Stimulated activated CD8-positive, alpha-beta memory T cell treated with anti-CD3 and anti-CD28 coated beads, Interleukin-7, amount 100 ng/mL, for 24 hours (primary cell): ENCODE measurements at places on chromosomes 7 and 10.
A peak's percentile ranks its signal among the peaks of the same experiment; 100 is the strongest.

GRCh38 chr10:112990271-112990670 lies 40.2 kb downstream of the TCF7L2 start:
- DNase-seq, result no peak

DNA sequence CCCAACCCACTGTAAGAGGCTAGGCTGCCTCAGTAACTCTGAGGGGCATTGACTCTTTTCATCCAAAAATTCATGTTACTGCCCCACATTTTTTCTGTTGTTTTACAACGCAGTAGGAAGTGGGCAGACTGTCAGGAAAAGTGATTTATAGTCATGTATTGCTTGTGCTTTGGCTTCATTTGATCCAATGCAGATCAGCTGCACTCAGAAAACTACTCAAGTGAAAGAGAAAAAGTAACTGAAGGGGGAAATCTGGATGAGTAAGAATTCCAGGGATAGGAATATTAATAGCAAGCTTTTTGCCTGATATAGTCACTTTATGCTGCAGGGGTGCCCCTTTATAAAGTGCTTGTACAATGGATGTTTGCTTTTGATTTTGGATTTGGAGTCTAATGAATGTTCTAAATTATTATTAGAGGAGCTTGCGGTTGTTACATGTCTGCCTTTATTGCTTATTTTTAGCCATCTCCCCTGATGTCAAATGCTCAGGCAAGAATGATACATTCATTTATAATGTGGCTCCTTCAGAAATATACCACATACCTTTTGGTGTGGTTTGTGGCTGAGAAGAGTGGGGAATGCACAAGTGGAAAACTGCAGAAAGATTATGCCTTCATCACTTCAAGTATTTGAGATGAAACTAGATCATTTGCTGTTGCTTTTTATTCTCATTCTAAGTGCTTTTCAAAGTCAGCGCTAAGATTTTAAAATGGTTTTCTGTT lies 86.1 kb downstream of the EGFR start:
- DNase-seq, result no peak

GRCh38 chr10:6178581-6178980 lies 24.2 kb upstream of the PFKFB3 start:
- DNase-seq, result no peak

- no peak for DNase-seq
Observed at GRCh38 chr7:106063024-106063423, 49.1 kb downstream of the SYPL1 start.

- DNase-seq, result no peak
Observed at GRCh38 chr10:101133489-101134298, 2.6 kb downstream of the TLX1 start.

- DNase-seq, result no peak
Observed at GRCh38 chr7:82056282-82056681, 286.4 kb upstream of the HGF start.

- no peak for DNase-seq
Observed at GRCh38 chr10:55550236-55550635, 749.2 kb upstream of the PCDH15 start.

DNA sequence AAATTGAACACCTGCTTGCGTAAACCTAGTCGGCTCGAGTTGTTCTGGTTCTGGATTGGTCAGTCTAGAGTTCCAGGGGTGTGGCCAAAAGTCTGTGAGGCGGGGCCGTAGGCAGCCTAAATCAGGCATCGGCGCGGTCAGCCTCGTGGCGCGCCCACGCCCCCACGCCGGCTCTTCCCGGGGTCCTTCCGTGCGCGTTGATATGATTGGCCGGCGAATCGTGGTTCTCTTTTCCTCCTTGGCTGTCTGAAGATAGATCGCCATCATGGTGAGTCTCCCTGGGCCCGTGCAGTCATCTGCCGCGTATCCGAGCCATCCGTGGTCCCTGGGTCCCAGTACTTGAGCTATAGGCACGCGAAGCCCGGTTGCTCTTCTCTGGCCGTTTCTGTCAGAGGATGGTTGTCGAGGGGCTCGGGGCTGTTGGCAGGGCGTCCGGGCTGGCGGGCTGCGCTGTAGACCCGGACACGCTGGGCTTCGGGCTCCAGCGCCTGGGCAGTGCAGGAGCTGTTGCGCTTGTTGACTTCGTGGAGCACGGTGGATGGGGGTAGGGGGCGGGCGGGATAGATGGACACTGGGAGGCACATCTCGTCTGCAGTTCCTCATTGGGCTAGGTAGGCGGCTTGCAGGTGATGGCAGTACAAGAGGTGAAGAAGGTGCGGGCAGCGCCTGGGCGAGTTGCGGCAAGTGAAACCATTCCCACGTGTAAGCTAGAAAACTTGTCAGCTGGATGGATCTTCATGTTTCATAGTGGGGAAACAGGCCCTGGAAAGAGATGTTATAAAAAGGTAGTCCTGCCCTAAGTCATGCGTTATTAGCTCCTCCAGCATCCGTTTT lies at the start of gene RPS24:
Gene RPS24 (plus strand): TSS at position 227 of the 834 bp plus-strand sequence. CDS start 39 bp downstream, at position 266.
- peak; percentile 85 for DNase-seq

DNA sequence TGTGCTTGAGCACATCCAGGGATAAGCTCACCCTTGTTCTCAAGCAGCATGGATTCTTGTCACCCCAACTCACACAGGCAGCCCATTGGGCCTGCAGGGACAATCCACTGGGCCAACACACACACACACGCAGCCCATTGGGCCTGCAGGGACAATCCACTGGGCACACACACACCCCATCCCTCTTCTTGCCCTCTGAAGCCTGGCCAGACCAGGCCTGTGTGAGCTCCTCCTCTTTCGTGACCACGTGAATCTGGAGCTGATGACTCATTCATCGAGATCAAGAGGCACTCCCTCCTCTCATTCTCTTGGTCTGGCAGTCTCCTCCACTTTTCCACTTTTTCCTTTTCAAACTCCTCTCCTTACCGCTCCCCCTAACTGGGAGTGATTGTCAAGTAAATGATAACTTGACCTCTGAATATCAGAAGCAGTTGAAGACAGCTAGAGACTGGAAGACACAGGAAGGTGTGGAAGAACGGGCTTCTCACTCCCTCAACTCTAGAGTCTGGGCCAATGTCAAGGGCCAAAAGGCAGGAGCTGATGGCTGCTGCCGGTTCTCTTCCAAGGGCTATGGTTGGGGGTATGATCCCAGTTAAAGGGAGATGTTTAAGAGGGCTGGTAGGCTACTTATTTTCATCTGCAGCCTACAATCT lies 89.7 kb downstream of the HIPK2 start:
- no peak for DNase-seq

GRCh38 chr10:114195079-114195478 lies 15.9 kb downstream of the TDRD1 start:
- DNase-seq, result no peak

- no peak for DNase-seq
Observed at GRCh38 chr10:11074536-11075267, 57.0 kb downstream of the CELF2 start.

- no peak for DNase-seq
Observed at GRCh38 chr7:1242606-1243289, 10.1 kb downstream of the UNCX start.

DNA sequence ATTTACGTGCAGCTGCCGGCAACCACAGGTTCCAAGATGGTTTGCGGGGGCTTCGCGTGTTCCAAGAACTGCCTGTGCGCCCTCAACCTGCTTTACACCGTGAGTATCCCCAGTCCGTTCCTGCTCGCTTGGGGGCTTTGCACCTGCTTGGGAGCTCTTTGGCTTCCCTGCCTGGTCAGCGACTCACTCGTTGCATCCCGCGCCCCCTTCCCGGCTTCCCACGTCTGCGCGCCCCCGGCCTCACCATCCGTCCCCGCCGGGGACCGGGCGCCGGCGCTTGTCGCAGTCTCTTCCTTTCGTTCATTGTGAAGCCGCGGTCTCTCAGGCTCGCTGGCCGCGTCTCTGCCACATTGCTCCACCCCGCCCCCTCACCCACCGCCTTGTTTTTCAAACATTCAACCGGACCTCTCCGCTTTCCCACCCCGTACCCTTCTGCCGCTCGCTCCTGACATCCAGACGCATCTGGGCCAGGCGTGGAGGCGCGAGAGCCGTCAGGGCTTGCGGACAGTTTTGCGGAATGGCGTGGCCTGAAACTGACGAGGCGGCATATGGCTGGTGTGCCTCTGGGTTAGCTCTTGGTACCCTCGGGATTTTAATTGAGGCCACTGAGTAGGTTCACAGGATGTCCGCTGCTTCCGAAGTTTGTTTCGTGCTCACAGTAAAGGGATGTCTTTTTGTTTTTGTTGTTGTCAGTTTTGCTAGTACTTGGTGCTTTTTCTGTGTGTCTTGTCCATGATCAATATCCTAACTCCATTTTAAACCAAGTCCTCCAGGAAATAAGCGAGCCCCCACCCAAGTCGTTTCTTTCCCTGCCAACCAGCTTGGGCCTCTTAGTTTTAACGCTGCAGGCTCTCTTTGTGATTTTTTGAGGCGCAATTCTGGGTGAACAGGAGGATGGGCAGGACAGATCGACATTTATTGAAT lies 639 bp downstream of the TSPAN13 start:
- no peak for DNase-seq

DNA sequence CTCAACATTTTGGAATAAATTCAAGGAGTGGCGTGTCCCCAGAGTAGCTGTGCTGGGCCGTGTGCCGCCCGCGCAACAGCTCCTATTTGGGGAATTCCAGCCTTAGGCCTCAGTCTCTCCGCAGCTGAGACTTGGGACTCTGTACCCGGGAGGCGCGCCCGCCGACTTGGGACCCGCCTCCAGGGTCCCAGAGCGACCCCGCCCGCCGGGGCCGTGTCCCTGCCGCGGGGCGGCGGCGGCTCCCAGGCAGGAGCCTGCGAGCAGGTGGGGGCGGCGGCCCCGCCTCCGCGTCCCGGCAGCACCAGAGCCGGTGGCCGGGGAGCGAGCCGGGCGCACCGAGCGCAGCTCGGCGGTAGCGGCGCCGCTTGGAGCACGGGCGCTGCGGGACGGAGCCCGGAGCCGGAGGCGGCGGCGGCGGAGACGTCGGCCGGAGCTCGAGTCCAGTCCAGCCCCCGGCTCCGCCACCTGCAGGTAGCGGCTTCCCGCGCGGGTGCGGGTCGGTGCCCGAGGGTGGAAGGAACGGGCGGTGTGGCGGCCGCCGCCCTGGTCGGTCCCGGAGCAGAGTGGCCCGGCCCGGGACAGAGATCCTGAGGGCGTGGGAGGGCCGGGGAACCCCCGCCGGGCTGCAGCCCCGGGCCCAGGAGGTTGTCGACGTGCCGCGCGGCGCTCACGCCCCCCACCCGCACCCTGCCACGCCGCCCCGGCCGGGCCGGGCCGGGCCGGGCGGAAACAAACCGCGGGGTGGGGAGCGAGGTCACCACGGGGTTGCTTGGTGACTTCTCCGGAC lies at the start of gene WIPF3:
Gene WIPF3 (plus strand): TSS at position 301 of the 787 bp plus-strand sequence. CDS start 28,217 bp downstream, outside the sequence.
- no peak for DNase-seq

- no peak for DNase-seq
Observed at GRCh38 chr7:46559194-46559832, 638.2 kb upstream of the IGFBP3 start.

DNA sequence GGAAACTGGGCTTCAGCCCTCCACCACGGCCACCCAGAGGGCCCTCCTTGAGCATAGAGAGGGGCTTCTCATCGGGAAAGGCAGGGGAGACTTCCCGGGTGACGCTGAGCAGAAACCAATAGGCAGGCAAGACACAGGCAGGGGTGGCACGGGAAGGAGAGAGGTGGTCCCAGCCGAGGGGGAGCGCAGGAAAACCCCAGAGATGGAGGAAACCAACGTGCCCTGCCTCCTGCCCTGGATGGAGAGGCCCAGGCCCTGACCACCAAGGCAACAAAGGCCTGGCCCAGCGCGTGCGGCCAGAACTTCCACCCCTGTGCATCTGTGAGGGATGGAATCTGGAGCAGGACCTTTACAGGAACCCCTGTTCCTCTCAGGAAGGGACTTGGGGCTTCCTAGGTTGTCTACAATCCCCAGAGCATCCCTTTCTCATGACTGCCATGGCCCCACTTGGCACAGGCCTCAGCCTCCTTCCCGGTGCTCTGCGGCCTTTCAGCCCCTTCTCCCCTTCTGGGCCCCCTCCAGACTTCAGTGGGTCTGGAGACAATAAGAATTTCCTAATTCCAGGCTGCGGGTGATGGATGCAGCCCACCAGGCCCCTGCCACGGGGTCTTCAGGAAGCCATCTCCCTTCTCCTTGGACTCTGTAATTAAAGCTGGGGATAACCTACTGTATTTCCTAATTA lies 137.0 kb upstream of the RET start:
- no peak for DNase-seq

DNA sequence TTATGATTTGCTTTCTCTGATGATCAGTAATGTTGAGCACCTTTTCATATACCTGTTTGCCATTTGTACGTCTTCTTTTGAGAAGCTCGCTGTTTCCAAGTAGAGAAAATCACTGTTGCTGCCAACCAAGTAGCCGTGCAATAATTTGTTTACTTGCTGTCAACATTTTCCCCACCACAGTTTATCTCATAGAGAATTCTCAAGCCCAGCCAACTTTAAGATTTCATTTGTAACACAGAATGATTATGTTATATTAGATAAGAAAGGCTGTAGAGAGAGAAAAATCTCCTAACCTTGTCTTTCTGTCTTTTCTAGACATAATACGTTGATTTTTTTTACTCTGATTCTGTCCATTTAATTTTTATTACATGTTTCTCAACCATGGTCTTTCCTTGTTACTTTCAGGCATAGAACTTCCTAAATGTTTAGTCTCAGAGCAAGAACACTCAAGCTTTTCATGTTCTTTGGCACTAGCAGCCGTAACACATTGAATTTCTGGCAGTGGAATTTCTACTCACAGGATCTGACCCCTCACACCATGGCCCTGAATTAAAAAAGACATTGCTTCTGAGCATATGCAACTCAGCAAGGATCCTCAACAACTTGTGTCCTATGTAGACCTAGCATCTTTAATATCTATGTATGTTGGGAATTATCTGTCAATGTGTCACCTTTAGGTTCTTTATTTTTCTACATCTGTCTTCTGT lies 23.1 kb downstream of the RPA3 start:
- DNase-seq, result no peak

DNA sequence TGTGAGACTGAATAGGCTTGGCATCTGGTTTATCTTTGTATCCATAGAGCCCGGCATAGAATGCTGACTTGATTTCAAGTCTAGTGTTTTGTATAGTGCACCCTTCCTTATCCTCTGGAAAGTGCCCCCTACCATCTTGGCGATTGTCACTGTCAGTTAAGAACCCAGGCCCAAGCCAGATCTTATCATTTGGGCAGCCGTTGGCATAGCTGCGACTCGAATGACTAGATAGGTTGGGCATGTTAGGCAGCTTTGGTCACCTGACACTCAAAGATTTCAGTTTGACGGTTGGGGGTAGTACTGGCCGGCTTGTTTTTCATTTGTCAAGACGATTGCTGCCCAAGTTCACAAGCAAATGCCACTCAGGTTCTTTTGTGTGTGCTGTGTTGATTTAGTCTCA lies 6.6 kb downstream of the NIPSNAP2 start:
- DNase-seq, result no peak

- no peak for DNase-seq
Observed at GRCh38 chr10:88835910-88836221, 15.8 kb downstream of the ANKRD22 start.
